GM23248 (cell line): ENCODE measurements at places on chromosomes 5 and 9. TPM values are rescaled to one million over a fixed set of nuclear protein-coding genes. Genes with fewer than 3 reads are reported as not detected.
A peak's percentile ranks its signal among the peaks of the same experiment; 100 is the strongest.

GRCh38 chr5:17896605-17897004, 262.3 kb downstream of the TAF11L14 start:
- DNase-seq = peak; percentile 2
- no peak overlapping the region for H3K27ac ChIP-seq
- H3K27me3 ChIP-seq = no peaks in the 10 kb centered on the region
- H3K4me3 ChIP-seq = no peak overlapping the region
- H3K36me3 ChIP-seq = no peaks in the 10 kb centered on the region
- H3K4me1 ChIP-seq = no peaks in the 10 kb centered on the region

DNA sequence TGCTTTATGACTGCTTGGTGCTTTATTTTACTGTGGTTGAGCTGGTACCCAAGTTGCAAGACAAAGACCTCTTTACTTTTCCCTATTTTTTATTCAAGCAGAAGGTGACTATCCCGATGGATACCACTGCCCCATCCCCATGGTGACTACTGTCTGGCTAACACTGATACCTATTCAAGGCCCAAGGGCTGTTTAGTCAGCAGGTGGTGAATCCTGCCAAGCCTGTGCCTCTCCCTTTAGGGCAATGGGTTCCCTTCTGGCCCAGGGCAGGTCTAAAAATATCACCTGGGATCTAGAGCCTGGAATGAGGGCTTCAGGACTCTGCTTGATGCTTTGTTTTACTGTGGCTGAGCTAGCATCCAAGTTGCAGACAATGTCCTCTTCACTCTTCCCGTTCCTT, 510.0 kb upstream of the GRAMD2B start:
- no peaks in the 10 kb centered on the region; the same call in 1 of the 2 replicates for H3K27me3 ChIP-seq
- no peak for DNase-seq
- no peaks in the 10 kb centered on the region for H3K36me3 ChIP-seq
- no peaks in the 10 kb centered on the region for H3K4me1 ChIP-seq

DNA sequence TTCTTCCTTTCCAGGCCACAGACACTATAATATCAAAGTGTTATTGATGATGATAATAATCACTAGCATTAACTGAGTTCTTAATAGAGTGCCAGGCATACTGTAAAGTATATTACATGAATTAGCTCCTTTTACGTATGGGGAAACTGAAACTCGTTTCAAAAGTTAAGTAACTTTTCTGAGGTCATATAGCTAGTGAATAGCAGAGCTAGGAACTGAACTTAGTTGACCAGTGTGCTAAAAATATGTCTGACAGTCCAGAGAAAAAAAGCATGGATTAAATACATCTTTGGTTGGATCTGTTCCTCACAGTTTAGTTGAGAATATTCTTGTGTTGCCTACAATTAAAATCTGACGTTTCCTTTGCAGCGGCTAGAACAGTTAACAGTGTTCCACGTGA, 18.4 kb upstream of the CATSPER3 start:
- H3K27me3 ChIP-seq = no peaks in the 10 kb centered on the region
- H3K4me3 ChIP-seq = no peak overlapping the region
- no peak overlapping the region for H3K27ac ChIP-seq
- DNase-seq = no peak

Gene SHOC1
- not detected in 2 replicates for total RNA-seq

Gene C9
- total RNA-seq = not detected in 2 replicates
